ENCODE measurements at places on chromosomes 13 and 19.

DNA sequence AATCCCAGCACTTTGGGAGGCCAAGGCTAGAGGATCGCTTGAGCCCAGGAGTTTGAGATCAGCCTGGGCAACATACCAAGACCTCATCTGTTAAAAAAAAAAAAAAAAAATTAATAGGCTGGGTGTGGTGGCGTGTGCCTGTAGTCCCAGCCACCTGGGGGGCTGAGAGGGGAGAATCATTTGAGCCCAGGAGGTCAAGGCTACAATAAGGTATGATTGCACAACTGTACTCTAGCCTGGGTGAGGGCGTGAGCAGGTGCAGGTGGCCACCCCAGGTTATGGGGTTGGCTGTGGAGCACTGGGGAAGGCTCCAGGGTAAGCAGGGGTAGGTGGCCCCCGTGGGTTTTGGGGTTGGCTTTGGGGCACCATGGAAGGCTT lies 33.9 kb downstream of the MCF2L start:
- DNase-seq = no peak

DNA sequence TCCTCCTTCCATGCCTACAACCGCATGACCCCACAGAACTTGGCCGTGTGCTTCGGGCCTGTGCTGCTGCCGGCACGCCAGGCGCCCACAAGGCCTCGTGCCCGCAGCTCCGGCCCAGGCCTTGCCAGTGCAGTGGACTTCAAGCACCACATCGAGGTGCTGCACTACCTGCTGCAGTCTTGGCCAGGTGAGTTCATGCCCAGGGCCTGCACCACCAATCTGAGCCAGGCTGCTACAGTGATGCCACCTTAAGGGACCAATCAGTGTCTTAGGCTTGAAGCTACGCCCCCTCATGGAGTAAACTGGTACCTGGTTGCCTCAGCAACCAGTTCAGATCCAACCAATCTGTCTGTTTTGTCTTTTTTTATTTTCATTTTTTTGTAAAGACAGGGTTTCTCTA lies 5.2 kb downstream of the SYDE1 start:
- no peak for DNase-seq

GRCh38 chr19:35318679-35319448 lies 10.1 kb upstream of the CD22 start:
- DNase-seq = no peak

DNA sequence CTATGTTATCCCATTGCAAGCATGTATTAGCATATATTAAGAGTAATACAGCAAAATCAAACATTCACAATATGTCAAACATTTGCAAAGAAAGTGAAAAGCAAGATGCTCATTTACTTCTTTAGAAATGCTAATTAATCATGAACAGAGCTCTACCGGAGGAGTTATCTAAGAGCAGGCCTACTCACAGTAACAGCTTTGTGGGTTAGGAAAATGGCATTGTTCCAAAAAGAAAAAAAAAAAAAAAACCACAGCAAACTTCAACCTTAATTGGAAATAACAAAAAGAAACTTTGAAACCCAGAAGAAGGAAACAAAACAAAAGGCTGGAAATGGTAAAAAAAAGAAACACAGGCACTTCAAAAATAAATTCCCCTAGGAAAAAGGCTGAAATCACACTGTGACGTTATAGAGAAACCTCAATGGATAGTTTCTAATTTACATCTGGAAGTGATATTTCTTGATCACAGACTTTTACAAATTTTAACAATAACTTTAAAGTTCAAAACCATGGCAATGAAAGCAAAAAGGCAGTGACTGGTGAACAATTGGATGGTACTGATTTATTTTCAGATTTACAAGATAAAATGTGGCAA lies 1236.8 kb upstream of the SPRY2 start:
- DNase-seq = no peak

- DNase-seq = no peak
Observed at GRCh38 chr13:27264181-27264580, 6.4 kb upstream of the RASL11A start.

DNA sequence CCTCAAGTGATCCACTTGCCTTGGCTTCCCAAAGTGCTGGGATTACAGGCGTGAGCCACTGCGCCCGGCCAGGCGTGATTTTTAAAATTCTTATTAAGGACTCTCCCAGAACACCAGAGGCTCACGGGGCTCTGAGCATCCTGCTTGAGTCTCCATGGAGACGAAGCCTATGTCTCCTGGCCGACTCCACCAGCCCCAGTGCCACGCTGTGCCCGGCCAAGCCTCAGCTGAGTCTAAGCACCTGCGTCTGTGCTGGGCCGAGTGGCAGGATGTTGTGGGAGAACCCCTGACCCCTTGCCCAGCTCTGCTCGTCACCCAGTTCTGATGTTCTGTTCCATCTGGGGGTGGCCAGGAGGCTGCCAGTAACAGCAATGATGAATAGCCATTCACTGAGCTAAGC lies 3.9 kb upstream of the CELF5 start:
- no peak for DNase-seq

- no peak for DNase-seq
Observed at GRCh38 chr13:111114362-111115060, 599 bp upstream of the ARHGEF7 start.

- DNase-seq = peak; percentile 96
Observed at GRCh38 chr19:10416380-10417257, 3.7 kb upstream of the PDE4A start.

GRCh38 chr13:29162638-29163235 lies 342.6 kb downstream of the MTUS2 start:
- DNase-seq = no peak

DNA sequence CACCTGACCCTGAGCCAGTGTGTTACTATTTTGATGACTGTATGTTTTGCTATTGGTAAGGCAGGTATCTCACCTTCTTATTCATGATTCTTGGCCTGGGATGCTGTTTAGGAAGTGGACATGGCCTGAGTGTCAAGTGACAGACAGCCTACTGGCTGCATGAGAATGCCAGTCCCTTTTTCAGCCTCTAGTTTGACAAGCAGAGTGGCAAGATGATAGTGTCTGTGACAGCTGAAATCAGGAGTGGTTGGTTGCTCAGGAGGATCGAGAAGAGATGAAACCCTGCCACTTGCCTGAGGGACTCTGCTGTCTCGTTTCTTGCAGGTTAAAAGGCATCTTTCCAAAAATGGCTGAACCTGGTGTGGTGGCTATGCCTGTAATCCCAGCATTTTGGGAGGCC lies 7.1 kb upstream of the ELOF1 start:
- no peak for DNase-seq

DNA sequence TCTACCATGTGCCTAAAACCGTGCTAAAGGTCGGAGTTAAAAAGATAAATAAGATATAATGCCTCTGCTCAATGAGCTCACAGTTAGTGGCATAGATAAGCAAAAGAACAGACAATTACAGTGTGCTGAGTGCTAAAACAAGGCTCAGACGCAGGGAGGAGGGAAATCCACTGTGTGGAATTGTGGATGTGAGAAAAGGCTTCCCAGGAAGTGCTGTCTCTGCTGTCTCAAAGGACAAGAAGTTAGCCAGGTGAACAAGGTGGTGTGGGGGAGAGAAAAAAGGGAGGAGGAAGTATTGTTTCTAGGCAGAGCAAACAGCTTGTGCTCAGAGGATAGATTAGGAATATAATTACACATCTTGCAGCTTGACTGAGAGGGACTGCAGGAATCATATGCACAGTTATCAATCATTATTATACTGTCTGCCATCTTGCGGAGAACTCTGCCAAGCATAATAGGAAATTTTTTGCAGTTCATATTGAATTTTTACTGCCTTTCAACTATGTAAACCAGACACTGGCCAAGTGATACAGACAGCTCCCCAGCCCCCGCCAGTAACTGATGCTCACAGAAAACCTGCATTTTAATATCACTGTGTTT lies 9.3 kb downstream of the C13orf42 start:
- DNase-seq = no peak

DNA sequence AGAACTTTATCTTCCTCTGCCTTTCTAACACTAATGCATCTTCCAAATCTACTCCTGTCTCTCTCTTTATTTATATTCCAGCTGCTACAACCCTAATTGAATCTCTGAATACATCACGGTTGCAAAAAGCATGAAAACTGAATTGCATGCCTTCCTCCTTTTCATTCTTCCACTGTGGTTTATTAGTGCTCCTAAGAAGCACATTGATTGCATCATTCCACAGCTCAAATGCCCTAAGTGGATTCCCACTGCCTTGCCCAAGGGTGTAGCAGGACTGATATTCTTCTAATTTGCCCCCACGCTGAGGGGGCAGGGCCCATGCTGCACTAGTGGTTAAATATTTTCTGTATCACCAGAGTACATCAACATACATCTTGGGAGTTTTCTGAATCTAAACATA lies 640.8 kb downstream of the EFNB2 start:
- no peak for DNase-seq

DNA sequence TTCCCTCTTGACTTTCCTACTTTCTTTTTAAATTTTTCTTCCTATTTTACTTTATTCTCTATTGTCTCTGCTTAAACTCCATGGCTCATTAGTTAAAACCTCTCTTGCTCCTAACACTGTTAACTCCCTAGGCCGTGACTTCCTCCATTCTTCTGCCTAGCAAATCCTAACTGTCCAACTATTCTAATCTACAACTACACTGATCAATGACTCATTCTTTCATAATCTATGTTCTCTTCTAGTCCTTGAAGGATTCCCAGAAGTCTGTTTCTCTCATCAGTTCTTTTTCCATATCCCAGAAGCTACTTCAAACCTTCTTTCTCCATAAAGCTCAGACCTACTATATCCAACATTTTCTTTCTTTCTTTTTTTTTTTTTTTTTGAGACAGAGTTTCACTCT lies 66.9 kb downstream of the MICU2 start:
- DNase-seq = no peak

- no peak for DNase-seq
Observed at GRCh38 chr19:13962699-13963602, 10.6 kb downstream of the DCAF15 start.

DNA sequence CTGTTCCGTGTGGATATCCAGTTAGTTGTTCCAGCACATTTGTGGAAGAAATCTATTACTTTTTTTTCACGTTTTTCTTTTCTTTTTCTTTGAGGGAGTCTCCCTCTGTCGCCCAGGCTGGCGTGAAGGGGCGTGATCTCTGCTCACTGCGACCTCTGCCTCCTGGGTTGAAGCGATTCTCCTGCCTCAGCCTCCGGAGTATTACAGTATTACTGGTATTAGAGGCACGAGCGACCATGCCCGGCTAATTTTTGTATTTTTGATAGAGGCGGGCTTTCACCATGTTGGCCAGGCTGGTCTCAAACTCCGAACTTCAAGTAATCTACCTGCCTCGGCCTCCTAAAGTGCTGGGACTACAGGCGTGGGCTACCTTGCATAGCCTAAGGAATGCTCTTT lies 43.6 kb downstream of the ZNF611 start:
- DNase-seq = no peak

- DNase-seq = no peak
Observed at GRCh38 chr19:39133431-39134270, 8.1 kb downstream of the PAK4 start.

DNA sequence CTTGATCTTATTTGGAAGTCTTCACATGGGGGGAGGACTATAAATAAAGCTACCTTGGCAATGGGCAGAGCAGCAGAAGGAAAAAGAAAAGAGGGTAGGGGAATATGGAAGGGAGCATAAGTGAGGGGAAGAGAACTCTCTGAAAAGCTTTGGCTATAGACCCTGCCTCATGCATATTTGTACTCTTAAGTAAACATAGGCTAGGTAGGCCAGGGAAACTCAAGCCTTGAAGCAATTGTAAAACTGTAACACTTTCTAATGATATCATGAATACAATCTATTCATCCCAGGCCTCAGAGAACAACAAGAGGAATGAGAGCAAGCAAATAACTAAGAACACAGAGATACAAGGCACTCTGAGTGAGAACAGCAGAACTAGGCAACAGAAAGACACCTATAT lies 20.4 kb downstream of the MYCBP2 start:
- no peak for DNase-seq

DNA sequence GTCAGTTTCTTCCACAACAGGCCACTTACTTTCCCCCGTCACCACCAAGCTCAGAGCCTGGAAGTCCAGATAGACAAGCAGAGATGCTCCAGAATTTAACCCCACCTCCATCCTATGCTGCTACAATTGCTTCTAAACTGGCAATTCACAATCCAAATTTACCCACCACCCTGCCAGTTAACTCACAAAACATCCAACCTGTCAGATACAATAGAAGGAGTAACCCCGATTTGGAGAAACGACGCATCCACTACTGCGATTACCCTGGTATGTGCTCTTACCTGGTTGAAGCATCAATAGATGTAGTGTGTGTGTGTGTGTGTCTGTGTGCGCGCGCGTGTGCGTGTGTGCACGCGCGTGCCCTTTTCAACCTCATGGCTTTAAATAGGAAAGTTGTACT lies 3.7 kb downstream of the KLF5 start:
- no peak for DNase-seq

DNA sequence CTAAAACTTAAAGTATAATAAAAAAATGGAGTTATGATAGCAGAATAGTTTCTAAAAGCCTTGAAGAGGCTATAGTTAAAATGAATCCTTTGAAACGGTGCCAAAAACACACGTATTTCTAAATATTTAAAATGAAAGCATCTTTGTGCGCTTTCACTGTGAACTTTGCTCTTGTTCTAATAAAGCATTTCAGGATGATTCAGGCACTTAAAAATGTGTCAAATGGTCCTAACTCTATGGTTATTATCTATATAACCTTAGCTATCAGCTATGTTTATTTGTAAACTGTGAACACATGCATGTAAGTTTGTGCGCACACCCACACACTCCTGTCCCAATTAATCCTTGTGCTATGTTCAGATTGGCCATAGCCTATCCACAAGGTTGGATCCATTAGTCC lies 124.5 kb downstream of the FLT1 start:
- no peak for DNase-seq

- DNase-seq = peak; percentile 62
Observed at GRCh38 chr13:46593398-46593797, 40.4 kb downstream of the LRCH1 start.

- DNase-seq = no peak
Observed at GRCh38 chr13:36436811-36437210, 4.5 kb downstream of the CCNA1 start.

- no peak for DNase-seq
Observed at GRCh38 chr13:50838031-50838430, 5.5 kb downstream of the DLEU7 start.

- no peak for DNase-seq
Observed at GRCh38 chr19:47310323-47310722, 662 bp downstream of the C5AR1 start.

DNA sequence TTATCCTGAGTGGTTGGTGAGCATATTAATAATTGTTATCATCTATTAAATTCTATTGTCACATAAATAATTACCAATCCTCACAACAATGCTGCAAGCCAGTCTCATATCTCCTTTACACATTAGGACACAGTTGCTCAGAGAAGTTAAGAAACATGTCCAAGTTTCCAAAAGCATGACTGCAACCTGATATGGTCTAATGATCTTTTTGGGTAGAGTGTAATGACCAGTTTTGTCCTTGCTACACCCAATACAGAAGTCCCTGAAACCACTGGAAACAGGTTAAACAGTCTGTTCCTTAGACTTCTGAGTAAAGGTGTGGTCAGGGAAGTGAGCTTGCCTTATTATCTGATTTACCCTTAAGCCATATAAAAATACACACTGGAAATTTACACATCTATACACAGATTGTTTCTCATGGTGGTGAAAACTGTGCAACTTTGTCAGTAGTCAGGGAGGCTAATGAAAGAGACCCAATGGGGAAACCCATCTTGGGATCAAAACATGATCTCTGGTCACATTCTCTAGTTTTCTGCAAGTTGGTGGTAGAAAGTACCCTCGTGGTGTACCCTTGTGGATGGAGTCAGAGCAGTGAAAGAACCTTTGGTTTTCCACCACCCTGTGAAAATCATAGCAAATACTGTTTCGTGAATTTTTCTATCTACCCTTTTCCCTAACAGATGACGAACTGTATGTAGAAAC lies 146.0 kb upstream of the KLF12 start:
- no peak for DNase-seq

GRCh38 chr13:112330066-112330465 lies 46.1 kb upstream of the SPACA7 start:
- no peak for DNase-seq
